Stimulated activated CD4-positive, alpha-beta T cell treated with anti-CD3 and anti-CD28 coated beads, TNF-alpha, amount 100 ng/mL, for 48 hours (primary cell): ENCODE measurements at places on chromosomes 1 and 21.

DNA sequence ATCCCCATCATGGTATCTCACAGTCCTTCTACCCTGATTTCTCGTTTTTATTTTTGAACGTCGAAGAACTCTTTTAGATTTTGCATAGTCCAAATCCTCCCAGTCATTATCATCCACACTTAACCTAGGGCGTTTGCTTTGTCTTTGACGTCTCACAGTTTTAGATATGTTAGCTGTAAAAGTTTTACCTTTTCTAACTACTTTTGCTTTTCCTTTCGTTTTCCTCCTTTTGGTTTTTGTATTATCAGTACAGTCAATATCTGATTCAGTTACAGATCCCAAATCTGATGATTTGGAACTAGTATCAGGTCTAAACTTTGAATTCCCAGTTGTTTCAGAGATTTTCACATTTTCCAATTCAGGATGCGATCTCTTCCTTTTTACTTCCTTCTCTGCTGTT is 13.1 kb upstream of the PSMG1 start:
- no peak for DNase-seq

DNA sequence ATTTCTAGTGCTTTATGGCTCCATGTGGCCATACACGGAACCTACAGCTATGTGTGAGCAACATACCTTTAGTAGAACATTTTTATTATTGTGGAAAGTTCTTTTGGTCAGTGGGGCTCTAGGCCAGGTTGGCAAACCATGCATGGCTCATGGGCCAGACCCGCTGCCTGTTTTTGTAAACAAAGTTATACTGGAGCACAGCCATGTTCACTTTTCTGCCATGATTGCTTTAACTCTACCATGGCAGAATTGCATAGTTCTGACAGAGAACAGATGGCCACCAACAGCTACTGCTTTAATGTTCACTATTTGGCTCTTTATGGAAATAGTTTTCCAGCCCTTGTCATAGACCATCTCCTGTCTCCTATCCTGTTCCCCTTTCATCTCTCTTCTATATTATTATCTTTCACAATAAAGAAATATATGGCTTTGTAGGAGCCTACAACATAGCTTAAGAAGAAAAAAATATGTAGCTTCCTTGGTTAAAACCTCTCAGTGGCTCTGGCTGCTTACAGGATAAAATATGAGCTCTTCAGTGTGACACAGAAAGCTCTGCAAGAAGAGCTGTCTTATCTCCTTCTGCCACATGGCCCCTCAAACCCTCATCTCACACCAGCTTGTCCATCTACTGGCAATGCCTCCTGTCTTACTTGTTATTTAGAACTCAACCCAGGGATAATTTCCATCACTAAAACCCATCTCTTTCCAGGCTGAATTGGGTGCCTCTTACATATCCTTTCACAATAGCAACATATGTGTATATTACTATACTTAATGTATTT is 54.6 kb upstream of the RWDD3 start:
- no peak for DNase-seq

- peak; percentile 62 for DNase-seq
Observed at GRCh38 chr21:42117229-42117966, 46.3 kb downstream of the UMODL1 start.

- DNase-seq = no peak
Observed at GRCh38 chr1:179105393-179105792, 23.5 kb downstream of the TOR3A start.

- DNase-seq = no peak
Observed at GRCh38 chr1:158951956-158952355, 20.6 kb downstream of the PYHIN1 start.

GRCh38 chr1:175150596-175151319 is 41.8 kb downstream of the KIAA0040 start:
- no peak for DNase-seq

GRCh38 chr1:43969416-43969745 is 429 bp upstream of the DPH2 start:
- no peak for DNase-seq

GRCh38 chr21:34987501-34988072 is 61.5 kb downstream of the RUNX1 start:
- DNase-seq = no peak

DNA sequence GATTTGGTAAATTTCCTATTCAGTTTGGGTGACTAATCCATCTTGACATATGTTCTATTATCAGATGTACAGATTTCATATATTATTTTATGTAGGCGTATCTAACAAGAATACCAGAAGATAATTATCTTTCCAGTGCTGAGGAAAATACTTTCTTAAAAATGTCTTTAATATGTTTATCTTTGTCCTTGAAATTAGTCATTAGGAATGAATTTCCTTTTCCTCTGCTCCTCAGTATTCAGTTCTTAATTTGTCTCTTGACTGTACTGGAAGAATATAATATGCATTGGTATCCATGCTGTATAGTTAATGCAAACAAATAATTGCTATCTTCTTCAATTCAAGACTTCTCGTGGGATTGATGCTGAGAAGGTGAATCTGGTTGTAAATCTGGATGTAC is 6.6 kb downstream of the DDX20 start:
- no peak for DNase-seq

DNA sequence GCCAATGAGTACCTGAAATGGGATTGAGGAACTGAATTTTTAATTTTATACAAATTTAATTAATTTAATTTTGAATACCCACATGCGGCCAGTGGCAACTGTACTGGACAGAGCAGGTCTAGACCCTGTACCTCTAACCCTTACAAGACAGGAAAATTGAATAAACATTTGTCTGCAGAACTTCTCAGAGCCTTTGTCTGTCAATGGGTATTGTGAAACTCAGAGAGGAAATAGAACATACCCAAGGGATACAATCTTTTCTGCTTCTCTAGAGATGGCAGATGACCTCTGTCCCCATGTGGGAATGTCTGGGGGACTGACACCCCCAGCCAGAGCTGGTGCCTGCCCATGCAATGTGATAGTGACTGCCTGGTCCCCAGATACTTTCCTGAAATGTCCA is 220.6 kb downstream of the TM2D1 start:
- DNase-seq = no peak

- DNase-seq = no peak
Observed at GRCh38 chr21:33655588-33656221, 13.4 kb downstream of the ITSN1 start.

DNA sequence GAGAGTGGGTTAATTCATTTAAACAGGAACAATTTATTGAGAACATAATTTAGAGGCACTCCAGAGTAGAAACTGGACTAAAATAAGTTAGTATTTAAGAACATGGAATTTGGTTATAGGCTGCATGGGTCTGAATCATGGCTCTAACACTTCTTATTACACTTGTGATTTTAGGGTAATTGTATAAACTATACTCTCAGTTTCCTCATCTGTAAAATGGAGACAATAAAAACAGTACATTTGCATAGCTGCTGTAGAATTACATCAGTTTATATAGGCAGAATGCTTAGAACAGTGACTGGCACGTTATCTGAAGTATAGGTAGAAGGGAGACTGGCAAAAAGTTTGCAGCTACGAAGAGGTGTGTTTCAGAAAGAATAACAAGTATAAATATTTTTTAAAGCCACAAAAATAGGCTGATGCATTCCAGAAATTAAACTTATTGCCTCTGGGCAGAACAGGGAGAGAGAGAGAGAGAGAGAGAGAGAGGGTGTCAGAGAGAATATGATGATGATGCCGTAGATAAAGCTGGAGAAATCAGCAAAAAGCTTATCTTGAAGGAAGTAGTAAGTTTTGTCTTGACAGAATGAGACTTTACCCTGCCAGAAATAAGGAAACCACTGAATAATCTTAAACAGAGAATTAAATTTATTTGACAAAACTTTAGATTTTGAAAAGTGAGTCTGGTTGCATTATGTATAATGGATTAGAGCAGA is 8.1 kb upstream of the OR6K3 start:
- no peak for DNase-seq

DNA sequence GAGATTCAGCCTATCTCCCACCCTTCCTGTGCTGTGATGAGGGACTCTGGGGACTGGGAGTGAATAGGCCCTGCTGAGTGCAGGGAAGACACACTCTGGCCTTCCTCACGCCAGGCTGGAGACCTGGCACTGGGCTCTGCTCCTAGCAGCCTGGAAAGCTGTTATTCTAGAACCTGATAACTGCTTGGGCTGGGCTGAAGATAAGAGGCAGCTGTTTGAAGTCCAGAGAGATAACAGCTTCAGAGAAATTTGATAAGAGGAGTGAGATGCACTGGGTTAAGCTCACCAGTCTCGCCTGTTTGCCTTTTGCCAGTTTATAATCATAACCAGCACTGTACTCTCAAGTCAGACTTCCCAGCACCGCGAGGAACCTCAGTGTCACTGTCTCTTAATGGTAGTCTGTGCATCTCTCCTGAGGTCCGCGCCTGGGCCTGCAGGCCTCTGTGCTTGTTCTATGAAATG is 46.6 kb upstream of the GPR37L1 start:
- no peak for DNase-seq

DNA sequence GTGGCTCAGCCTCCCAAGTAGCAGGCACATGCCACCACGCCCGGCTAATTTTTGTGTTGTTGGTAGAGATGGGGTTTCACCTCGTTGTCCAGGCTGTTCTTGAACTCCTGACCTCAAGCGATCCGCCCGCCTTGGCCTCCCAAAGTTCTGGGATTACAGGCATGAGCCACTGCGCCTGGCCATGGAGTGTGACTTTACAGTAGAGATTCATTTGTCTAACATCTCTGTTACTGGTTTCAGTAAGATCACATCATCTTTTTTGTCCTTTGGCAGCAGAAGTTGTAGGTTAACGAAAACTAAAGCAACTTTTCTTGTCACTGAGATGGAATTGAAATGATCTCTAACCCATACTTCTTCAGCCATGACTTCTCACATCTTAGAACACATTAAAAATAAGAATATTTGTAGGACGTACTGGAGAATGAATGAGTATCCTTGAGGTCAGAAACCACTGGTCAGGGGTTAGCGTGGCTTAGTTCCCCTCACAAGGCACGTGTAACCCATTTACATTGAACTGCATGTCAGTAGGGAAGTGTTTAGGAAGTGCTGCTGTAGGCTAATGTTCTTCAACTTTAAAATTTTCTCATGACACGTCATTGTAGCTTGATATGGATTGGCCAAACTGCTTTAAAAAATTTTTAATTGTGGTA is 75.9 kb downstream of the CAMTA1 start:
- no peak for DNase-seq

- DNase-seq = no peak
Observed at GRCh38 chr1:37288900-37289299, 185.5 kb upstream of the ZC3H12A start.

DNA sequence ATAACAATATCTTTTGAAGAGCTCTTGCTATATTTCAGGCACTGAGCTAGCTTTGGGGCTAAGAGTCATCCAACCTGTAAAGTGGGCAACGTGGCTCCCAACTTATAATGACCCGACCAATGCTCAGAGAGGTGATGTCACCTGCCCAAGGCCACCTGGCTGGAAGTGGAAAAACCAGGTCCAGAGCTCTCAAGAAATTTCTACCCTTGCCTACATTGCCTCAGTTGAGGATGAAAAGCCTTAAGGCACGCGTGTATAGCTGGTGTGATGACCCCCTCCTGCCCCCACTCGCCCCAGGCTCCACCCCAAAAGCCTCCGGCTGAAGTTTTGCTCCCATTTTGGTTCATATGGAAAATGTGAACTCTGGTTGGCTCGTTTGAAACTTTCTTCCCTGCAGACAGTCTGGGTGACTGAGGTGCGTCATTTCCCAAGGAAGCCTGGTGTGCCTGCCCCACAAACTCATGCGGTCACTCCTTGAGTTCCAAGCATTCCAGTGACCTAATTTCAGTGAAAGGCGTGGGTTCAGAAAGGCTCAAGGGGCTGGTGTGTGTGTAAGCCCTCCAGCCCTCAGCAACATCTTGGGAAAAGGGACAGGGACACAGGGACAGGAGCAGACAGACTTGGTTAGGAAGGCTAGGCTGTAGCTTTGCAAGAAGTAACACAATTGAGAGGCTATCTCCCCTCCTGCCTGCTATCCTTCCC is 20.5 kb downstream of the HTR1D start:
- DNase-seq = no peak

- no peak for DNase-seq
Observed at GRCh38 chr1:87968197-87968955, 639.7 kb downstream of the LMO4 start.

DNA sequence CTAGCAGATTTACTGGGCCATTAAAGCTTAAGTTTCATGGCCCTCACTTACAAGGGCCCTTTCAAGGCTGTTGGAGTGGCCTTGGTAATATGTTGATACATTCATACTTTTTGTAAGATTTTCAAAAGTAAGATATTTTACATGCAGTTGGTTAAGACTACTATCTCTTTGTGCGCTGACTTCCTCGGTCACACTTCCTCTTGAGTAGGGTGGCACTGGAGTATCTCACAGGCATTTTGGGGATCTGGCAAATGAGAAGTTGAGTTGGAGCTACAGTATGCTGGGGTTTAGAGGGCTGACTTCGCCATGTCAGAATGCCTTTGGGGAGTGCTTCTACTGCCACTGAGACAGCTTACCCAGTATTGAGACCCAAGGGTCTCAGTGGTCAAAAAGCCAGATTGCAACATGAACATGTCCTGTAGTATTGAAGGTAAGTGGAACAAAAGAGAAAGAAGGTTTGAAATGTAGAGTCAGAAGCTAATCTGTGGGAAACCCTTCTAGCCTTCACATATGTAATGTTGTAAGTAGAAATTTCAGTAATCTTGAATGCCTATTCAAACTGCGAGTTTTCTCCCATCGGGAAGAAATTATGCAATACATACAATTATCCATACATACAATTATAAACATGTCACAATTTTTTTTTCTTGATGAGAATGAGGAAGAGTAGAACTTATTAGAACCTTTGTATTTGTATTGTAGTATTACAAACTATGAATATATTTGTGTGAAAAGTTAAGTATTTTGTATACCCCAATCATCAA is 32.3 kb upstream of the RALGPS2 start:
- no peak for DNase-seq

- DNase-seq = no peak
Observed at GRCh38 chr1:234840843-234841242, 230.9 kb upstream of the IRF2BP2 start.

- DNase-seq = no peak
Observed at GRCh38 chr1:160069460-160070231, at the start of gene KCNJ10. Gene KCNJ10 (minus strand): TSS chr1:160070160. CDS start chr1:160042532, 27,628 bp downstream.

- no peak for DNase-seq
Observed at GRCh38 chr1:22709227-22709626, 1.4 kb upstream of the EPHB2 start.

- DNase-seq = no peak
Observed at GRCh38 chr1:32900956-32901822, at the start of gene TMEM54. Gene TMEM54 (minus strand): TSS chr1:32901389. CDS start chr1:32901238, 151 bp downstream.

DNA sequence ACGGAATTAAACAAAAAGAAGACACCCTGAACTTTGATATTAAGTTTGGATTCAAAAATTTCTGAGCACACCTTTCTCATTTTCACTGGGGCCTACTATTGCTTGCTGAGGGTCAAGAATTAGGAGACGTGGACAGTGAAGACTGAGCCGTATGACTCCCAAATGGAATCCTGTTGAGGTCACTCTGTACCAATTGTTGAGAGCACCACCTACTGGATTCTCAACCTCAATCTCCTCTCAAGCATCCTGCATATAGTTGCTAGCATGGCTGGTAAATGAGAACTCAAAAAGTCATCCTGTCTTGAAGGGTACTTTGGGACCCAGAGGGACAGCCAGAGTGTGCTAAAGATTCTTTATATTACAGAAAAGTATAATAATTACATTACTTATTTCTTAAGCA is 20.2 kb upstream of the MTR start:
- no peak for DNase-seq

- DNase-seq = no peak
Observed at GRCh38 chr1:54583871-54584270, 35.8 kb downstream of the ACOT11 start.

- no peak for DNase-seq
Observed at GRCh38 chr1:65830306-65830705, 37.6 kb downstream of the PDE4B start.

- DNase-seq = no peak
Observed at GRCh38 chr1:103208844-103209243, 100.5 kb upstream of the COL11A1 start.

GRCh38 chr1:193264313-193265065 is 78.1 kb upstream of the B3GALT2 start:
- no peak for DNase-seq
